Hypothalamus (tissue), 51 donors: ENCODE measurements at places on chromosomes 6 and 20.

DNA sequence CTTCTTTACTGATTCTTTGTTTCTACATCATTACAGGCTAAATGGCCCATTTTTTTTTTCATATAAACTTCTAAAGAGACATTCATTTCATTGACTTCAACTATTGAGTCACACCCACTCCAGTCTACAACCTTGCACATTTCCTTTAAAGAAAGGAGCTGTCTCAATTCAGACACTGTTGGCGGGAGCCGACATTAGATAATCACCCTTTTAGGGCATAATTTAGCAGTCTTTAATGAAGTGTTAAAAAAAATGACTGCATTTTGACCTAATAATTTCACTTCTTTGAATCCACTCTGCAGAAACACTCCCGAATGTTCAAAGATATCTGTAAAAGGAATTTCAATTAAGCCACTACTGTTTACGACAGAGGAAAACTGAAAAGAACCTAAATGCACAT is 1.5 kb downstream of the EPM2A start:
- no peak for DNase-seq

DNA sequence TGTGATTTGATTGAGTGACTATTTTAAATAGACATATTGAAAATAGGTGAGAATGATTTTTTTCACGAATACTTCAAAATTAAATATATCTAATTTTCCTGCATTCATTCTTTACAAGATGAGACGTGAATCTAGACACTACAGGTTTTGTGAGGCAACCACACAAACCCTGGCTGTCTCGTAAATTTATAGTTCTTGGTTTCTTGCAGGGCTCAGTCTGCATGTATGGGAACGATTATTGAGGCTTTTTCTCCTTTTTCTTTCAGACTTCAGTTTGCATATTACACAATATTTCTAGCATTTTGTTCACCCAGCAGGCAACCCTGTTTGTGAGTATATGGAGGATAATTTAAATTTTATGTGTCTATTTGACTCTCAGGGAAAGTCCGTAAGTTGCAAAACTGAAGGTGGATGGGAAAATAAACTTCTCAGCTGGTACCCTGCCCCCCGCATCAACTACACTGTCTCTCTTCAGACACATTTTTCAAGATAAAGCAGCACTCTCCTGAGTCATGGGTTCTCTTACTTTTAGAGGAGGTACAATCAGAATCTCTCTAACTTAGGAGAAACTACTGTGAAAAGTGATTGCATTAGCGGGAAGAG is 1349.3 kb downstream of the GRIK2 start:
- DNase-seq, result no peak

- DNase-seq, result no peak
These were observed 5.9 kb downstream of the TP53TG5 start for GRCh38 chr20:45372241-45372640.

DNA sequence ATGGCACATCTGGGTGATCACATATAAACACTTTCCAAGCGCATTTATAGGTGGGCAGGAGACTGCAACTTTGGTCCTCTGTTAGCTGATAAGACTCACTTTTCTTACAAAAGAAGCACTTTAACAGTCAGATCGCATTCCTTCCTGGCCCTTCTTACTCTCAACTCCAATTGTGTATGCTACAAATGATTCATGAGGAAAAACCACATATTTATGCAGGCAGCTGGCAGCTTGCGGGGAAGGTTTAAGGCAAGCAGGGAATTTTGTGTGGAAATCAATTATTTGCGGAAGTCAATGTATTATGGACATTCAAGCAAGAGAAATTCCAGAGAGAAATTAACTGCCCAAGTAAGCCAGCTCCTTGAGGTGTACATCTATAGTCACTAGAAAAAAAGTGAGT is 194.0 kb downstream of the PKHD1 start:
- DNase-seq, result no peak

GRCh38 chr6:152571089-152571488 is 66.1 kb downstream of the SYNE1 start:
- DNase-seq, result no peak

GRCh38 chr20:46111028-46111835 is 6.9 kb upstream of the CD40 start:
- no peak for DNase-seq

DNA sequence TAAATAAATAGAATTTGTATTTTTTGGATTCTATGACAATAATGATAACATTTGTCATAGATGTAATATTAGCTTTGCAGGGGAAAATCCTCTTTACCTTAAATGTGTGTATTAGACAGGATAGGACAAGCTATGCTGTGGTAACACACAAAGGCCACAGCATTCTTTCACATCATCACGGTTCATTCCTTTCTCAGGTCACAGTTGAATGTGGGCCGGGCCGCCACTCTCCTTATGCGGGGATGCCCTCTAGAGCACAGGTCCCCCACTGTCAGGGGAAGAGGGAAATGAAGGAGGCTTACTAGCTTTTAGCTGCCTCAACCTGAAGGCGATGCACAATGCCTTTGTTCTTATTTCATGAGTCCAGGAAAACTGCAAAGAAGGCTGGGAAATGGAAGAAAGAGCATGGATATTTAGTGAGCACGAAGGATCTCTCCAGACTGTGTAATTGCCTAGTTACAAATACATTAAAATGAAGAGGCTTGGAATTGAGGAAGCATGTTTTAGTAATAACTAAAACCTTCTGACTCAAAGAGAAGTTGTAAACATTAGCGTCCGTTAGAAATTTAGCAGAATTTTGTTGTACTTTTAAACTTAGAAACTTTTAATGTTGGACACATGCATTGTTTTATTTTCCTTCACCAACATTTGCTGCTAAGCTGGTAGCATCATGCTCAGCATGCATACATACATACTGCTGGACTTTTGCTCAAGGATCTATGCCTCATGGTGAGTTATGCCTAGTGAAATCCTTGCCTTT is 248.9 kb upstream of the FOXQ1 start:
- DNase-seq, result no peak

DNA sequence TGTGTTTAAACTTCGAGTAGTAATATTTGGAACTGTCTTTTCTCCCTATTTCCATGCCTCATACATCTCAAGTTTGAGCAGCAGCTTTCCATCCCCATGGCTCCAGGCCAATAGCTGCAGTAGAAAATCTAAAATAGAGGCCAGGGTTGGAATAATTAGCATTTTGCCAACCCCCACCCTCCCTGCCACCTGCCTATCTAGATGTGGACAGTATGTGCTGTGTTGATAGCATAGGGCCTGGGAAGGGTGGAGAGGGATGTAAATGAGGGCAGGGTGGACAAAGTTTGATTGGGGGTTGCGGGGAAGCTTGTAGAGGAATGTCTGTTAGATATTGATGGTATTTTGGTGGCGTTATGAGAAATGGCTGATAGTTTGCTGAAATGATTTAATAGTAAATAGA is 5.6 kb downstream of the TOP1 start:
- no peak for DNase-seq

GRCh38 chr6:35451354-35452182 is 570 bp upstream of the FANCE start:
- DNase-seq, result no peak

DNA sequence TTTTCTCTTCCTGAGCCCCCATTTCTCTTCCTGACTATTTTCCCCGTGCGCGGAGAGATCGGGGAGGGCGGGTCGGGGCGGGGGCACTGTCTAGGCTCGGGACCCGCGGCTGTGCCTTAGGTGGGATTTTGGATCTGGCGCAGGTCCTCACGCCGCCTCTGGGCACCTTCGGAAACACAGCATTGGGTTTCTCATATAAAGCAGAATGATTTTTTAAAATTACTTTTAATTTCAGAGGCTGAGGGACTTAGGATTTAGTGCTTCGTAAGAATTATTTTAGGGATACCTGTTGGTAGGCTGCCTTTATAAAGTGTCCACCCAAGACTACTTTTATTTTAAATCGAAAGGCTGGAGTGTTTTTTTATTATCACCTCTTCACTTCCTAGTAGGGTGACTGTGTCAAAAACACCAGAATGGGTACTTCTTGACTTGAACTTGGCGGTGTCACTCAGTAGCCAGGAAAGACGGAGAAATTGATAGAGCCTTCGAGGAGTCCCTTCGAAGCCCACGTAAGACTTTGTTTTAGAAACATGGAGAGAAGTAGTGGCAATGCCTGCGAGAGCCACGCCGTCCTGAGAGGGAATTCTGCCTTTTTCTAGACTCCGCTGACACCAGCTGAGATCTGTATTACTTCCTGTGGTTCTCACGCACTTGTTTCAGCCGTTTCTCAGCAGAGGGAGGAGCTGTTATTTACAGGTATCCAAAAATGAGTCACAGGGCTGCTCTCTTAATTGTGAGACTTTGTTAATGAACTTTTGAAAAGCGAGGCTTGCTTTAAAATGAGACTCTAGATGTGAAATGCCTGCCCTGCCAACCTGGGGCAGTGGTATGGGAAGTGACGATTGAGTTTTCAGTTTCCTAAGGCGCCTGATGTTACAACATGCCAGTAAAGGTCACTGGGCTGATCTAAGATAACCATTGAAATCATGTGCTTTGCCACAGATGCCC is 667 bp downstream of the STX11 start:
- no peak for DNase-seq

- no peak for DNase-seq
These were observed 72.2 kb downstream of the SASH1 start for GRCh38 chr6:148414836-148415235.

- DNase-seq, result no peak
These were observed 237.9 kb downstream of the LRFN2 start for GRCh38 chr6:40349123-40349900.

DNA sequence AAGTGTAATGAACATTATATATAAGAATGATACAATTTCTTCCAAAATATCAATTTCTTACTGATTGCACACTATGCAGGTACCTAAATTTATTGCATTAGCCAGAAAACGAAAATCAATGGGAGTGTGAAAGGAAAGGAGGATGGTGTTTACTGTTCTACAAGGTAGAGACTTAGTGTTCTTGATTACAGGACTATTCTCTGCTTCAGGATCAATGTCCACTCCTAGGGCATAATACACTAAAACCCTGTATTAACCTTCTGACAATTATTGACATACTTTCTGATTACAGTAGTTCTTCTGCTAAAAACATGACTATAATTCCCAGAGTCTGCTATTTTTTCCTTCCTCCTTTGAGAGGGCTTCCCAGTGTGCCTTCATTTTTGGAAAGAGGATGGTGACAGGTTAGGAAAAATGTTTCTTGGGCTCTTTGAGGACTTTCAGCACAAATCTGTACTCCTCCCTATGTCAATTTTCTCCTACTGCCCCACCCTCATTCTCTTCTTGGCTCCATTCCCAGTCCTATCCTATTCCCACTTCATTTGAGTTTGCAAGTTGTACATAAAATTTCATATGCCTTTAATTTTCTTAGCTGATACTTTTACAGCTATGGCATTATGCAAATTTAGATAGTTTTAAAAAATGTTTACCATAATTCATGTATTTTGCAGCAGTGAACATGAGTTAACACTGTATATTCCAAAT is 278.9 kb downstream of the CENPW start:
- DNase-seq, result no peak

GRCh38 chr6:150651808-150652470 is 52.3 kb downstream of the PLEKHG1 start:
- DNase-seq, result no peak

GRCh38 chr6:161217628-161218027 is 56.2 kb downstream of the AGPAT4 start:
- no peak for DNase-seq

DNA sequence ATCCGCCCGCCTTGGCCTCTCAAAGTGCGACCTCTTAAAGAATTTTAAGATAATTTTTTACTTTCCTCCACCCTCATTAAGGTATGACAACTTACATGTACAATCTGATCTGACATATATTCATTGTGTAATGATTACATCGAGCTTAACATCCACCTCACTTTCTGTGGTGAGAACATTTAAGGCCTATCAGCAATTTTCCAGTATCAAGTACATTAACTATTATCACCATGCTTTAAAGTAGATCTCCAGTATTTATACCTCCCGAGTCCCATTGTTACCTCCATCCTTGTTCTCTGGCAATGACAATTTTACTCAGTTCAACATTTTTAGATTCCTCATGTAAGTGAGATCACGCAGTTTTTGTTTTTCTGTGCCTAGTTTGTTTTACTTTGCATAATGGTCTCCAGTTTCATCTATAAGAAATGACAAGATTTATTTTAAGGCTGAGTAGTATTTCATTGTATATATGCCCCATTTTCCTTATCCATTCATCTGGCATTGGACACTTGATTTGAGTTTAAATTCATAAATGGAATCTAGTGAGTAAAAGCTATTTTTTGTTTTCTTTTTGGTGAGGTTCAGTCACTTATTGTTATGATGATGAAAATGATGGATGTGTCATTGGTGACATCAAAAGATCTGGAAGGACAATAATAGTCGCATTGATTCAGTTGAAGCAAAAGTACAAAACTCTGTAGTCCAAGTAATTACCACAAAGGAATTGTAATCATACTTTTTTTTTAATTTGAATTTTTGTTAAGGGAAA is 87.0 kb downstream of the OR2B2 start:
- DNase-seq, result no peak

- DNase-seq, result no peak
These were observed 84.8 kb upstream of the SOX4 start for GRCh38 chr6:21508753-21509152.

GRCh38 chr20:62202083-62202395 is 18.0 kb downstream of the HRH3 start:
- no peak for DNase-seq

- peak; percentile 26 for DNase-seq
These were observed 55.9 kb upstream of the RREB1 start for GRCh38 chr6:7051780-7052442.

DNA sequence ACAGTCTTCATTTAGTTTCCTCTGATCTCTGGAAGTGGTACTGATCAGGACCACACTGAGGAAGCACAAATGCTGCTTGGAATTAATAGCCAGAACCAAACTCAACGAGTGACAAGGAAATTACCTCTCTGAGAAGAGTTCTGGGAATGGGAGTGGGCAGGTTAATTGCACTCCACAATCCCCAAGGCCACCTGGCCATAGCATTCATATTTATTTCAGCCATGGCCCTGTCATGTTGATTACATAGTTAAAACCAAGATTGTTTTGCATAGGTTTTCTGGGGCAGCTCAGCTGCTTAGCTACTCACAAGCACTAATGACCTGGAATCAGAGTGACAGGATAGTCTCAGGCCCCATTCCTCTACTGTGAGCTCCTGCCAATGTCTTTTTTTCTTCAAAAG is 230.2 kb upstream of the RIMS1 start:
- no peak for DNase-seq

DNA sequence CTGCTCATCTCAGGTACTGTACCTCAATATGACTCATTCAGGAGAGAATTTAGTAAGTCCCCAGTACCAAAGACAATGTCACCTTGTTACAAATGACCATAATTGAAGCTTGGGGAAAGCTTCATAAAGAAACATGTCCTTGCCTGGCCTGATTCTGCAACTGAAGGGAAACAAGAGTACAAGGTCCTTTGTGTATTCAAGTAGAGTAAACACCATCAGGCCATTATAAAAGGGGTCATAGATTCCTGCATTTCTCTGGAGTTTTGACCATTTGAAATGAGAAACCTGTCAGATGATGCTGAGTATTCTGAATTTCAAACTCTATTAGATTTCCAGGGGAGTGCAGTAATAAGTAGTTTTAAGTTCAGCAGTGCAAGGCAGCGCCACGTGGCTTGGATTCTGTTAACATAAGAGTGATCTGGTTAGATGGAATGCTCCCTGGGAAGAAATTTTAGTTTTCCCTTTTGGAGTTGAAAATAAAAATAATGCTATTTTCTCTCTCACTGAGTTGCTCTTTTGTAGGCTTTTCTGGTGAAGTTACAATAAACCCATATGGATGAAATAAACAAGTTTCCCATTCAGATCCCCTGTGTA is 1054.3 kb downstream of the EPHA7 start:
- DNase-seq, result no peak

- DNase-seq, result no peak
These were observed 53.4 kb upstream of the RNF24 start for GRCh38 chr20:4068708-4069107.
